ENCODE measurements at places on chromosomes 7 and 10. TPM values are rescaled to one million over a fixed set of nuclear protein-coding genes. Genes with fewer than 3 reads are reported as not detected.

DNA sequence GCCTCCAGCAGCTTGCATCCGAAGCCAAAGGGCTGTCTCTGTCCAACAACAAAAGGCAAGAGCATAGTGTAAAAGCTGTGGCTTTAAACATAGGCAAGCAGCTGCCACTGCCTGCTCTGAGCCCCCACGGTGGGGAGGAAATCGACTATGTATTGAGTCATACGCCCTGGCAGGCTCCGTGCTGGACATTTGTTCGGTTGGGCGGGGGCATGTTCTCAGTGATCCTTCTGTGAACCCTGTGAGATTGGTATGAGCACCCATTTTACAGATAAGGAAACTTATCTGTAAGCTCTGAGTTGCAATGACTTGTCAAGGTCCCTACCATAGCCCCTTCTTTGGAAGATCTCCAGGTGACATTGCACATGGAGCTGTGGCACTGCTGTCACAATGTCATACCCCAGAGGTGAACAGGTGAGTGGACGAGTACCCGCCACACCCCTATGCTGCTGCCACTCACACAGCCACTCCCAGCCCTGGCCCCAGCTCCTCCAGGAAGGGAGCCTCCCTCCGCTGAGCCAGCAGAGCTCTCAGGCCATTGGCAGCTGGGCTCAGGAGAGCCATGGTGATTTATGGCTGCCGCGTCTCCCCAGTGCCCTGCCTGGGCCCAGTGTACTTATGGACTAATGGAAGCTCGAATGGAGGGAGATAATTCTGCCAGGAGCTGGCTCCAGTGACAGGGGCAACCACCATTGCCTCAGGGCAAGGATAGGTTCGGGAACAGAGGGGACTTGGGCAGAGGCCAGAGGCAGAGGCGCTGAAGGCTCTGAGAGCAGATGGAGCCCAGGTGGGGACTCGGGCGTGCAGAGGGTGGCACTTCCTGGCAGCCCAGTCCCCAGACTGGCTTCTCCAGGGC is 43.7 kb downstream of the UNC5B start:
- DNase-seq: peak; percentile 74
- H3K27ac ChIP-seq: peak overlapping the region; percentile 62
- no peaks in the 10 kb centered on the region for H3K36me3 ChIP-seq
- no peak overlapping the region for H3K4me3 ChIP-seq
- no peaks in the 10 kb centered on the region for H3K27me3 ChIP-seq
- H3K4me1 ChIP-seq: peaks cover 50% of the 10 kb centered on the region

- H3K27me3 ChIP-seq: no peaks in the 10 kb centered on the region
- H3K27ac ChIP-seq: no peak overlapping the region
- no peaks in the 10 kb centered on the region for H3K4me1 ChIP-seq
- H3K4me3 ChIP-seq: no peak overlapping the region
- DNase-seq: no peak
Measured at GRCh38 chr10:100647928-100648327, 97.5 kb upstream of the PAX2 start.

- peaks cover 23% of the 10 kb centered on the region for H3K27me3 ChIP-seq
- no peak overlapping the region for H3K4me3 ChIP-seq
- H3K27ac ChIP-seq: no peak overlapping the region
- H3K36me3 ChIP-seq: no peaks in the 10 kb centered on the region
- H3K4me1 ChIP-seq: peaks cover 9% of the 10 kb centered on the region
Measured at GRCh38 chr7:22551768-22552513, 52.0 kb upstream of the STEAP1B start.

DNA sequence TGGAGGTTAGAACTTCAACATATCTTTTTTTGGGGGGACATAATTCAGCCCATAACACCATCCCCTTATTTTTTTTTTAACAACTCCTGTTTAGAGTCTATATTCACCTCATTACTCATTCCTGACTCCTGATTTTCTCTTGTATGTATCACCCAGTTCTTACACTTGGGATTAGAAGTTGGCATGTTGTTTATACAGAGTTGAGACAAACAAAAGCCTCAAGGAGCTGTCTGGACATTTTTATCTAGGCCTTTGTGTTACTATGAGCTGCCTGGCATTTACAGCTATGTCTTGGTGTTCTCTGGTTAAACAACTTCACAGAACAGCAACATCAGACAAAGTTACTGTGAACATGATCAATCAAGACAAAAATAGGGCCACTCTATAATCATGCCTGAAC is 517.5 kb downstream of the KIF20B start:
- no peak overlapping the region for H3K27ac ChIP-seq
- H3K36me3 ChIP-seq: no peaks in the 10 kb centered on the region
- DNase-seq: peak; percentile 12
- H3K4me1 ChIP-seq: no peaks in the 10 kb centered on the region
- no peaks in the 10 kb centered on the region for H3K27me3 ChIP-seq
- H3K4me3 ChIP-seq: no peak overlapping the region

Gene BHLHA15
- total RNA-seq: not detected

Gene AMZ1
- not detected for total RNA-seq

DNA sequence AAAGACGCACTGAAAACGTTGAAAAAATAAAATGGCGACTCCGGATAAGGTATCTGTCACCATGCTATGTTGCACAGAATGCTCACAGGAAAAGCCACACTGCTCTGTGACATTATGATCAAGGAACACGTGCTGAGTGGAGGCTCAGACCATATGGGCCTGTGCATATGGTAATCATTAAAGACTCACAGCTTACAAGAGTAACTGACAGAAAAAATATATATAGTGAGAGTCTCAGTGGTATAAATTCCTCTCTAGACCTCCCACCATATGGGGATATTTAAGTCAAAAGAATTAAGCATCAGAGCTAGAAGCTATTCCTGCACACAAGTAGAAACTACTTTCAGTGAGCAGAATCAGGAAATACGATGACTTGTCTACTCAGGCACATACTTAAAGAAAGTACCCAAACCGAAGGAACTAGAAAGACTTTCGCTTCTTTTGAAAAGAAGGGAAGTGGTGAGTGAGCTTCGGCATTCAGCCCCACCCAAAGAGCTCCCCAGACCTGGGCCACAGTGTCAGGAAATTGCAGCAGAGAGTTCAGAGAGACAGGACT is 65.1 kb upstream of the MPP7 start:
- peak; percentile 75 for DNase-seq
- peaks cover 17% of the 10 kb centered on the region for H3K4me1 ChIP-seq
- H3K4me3 ChIP-seq: no peak overlapping the region
- peak overlapping the region; percentile 25 for H3K27ac ChIP-seq
- no peaks in the 10 kb centered on the region for H3K36me3 ChIP-seq

- H3K27ac ChIP-seq: peak overlapping the region; percentile 67
- no peak overlapping the region for H3K4me3 ChIP-seq
- H3K27me3 ChIP-seq: no peaks in the 10 kb centered on the region
- no peak for DNase-seq
Measured at GRCh38 chr7:134851141-134851540, 71.7 kb downstream of the CALD1 start.

GRCh38 chr7:55774327-55775050 is 88.1 kb downstream of the SEPTIN14 start:
- no peaks in the 10 kb centered on the region for H3K27me3 ChIP-seq
- H3K4me1 ChIP-seq: no peaks in the 10 kb centered on the region
- H3K27ac ChIP-seq: peak overlapping the region; percentile 72
- H3K4me3 ChIP-seq: no peak overlapping the region
- H3K36me3 ChIP-seq: no peaks in the 10 kb centered on the region
- no peak for DNase-seq

Gene SLC16A12
- total RNA-seq: 9.7 TPM

GRCh38 chr7:151201344-151201743 is 8.9 kb downstream of the H2BK1 start:
- H3K27ac ChIP-seq: no peak overlapping the region
- H3K4me1 ChIP-seq: peaks cover 11% of the 10 kb centered on the region
- DNase-seq: no peak

DNA sequence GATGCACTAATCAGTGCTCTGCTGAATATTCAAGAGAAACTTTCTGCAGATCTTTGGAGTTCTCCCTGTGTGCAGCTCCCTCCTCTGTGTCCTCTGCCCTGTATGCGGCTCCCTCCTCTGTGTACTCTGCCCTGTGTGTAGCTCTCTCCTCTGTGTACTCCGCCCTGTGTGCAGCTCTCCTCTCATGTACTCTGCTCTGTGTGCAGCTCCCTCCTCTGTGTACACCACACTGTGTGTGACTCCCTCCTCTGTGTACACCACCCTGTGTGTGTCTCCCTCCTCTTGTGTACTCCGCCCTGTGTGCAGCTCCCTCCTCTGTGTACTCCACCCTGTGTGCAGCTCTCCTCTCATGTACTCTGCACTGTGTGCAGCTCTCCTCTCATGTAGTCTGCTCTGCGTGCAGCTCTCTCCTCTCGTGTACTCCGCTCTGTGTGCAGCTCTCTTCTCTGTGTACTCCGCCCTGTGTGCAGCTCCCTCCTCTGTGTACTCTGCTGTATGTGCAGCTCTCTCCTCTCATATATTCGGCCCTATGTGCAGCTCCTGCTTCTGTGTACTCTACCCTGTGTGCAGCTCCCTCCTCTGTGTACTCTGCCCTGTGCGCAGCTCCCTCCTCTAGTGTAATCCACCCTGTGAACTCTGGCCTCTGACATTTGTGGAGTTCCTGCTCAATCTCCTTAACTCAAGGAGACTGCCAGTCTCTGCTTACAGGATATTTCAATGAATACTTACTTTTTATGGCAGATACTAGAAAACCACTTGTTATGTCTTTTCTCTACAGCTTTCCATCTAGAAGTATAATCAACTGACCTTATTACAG is 280.4 kb downstream of the GLRX3 start:
- H3K27me3 ChIP-seq: no peaks in the 10 kb centered on the region
- H3K27ac ChIP-seq: no peak overlapping the region
- H3K36me3 ChIP-seq: no peaks in the 10 kb centered on the region
- no peaks in the 10 kb centered on the region for H3K4me1 ChIP-seq

Gene TECTB
- not detected for total RNA-seq

GRCh38 chr10:88033385-88033784 is 170.0 kb downstream of the PTEN start:
- H3K27me3 ChIP-seq: no peaks in the 10 kb centered on the region
- peaks cover 3% of the 10 kb centered on the region for H3K4me1 ChIP-seq
- no peak overlapping the region for H3K27ac ChIP-seq
- no peak overlapping the region for H3K4me3 ChIP-seq
- no peak for DNase-seq

DNA sequence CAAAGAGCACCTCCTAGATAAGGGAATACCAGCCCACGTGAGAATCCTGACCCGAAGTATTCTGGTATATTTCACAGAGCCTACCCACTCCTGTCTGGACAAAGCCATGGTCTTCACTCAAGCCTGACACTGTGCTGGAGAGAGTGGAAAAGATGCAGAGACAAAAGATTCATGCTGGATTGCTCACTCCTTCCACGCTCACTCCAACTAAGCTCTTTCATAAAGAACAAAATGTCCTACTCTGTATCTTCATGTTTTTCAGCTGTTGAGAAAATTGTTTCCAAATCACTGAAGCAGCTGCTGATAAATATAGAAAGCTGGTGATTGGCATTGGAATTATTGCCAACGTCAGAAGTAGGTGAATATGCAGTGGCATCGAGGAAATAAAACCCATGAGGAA is 106.0 kb downstream of the ABLIM1 start:
- H3K4me1 ChIP-seq: peaks cover 19% of the 10 kb centered on the region
- no peak for DNase-seq
- no peak overlapping the region for H3K4me3 ChIP-seq
- H3K36me3 ChIP-seq: no peaks in the 10 kb centered on the region

Gene ZC3HAV1L
- 14.2 TPM for total RNA-seq

Gene PTPRZ1
- total RNA-seq: 25.1 TPM

Gene MMD2
- total RNA-seq: not detected

- no peak overlapping the region for H3K27ac ChIP-seq
- H3K4me3 ChIP-seq: no peak overlapping the region
- DNase-seq: no peak
- peaks cover 14% of the 10 kb centered on the region for H3K36me3 ChIP-seq
- H3K4me1 ChIP-seq: no peaks in the 10 kb centered on the region
Measured at GRCh38 chr10:11468126-11468742, 143.2 kb downstream of the USP6NL start.

Gene LRRC4
- 30.9 TPM for total RNA-seq

DNA sequence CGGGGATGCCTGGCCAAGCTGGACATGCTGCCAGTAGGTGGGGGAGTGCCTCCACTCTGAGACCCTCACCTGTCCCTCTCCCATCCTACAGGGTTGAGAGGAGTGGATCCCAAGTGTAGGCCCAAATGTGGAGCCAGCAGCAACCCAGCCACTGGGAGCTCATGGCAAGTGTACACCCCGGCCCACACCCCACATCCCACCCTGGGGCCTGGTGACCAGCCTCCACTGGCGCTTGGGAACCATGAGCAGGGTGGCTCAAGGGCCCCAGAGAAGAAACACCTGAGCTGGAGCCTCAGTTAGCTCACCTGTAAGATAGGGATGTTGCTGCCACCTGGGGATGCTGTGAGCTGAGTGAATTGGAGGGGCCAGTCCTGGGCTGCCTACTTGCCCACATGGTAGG is 10.4 kb upstream of the RET start:
- H3K4me3 ChIP-seq: no peak overlapping the region
- no peaks in the 10 kb centered on the region for H3K27me3 ChIP-seq
- peaks cover 13% of the 10 kb centered on the region for H3K4me1 ChIP-seq
- no peaks in the 10 kb centered on the region for H3K36me3 ChIP-seq
- H3K27ac ChIP-seq: no peak overlapping the region

Gene GJC3
- total RNA-seq: not detected

- H3K4me3 ChIP-seq: peak within 1 kb of the TSS; percentile 56
- peak within 1 kb of the TSS; percentile 66 for H3K27ac ChIP-seq
- H3K4me1 ChIP-seq: peaks cover 23% of the 10 kb centered on the region
- H3K36me3 ChIP-seq: no peaks in the 10 kb centered on the region
Measured at GRCh38 chr10:114043532-114044246, at the start of gene ADRB1. Gene ADRB1 (plus strand): TSS chr10:114043866. CDS start chr10:114044133, 267 bp downstream.

Gene MALRD1
- 9.7 TPM for total RNA-seq
